ENCODE measurements at places on chromosomes 7 and 10. TPM values are rescaled to one million over a fixed set of nuclear protein-coding genes. Genes with fewer than 3 reads are reported as not detected.

The ZNF316 gene
- 15.2 TPM for total RNA-seq

The FBXO24 gene
- total RNA-seq: 0.30 TPM

The HOXA6 gene
- total RNA-seq: not detected

The GBX1 gene
- not detected for total RNA-seq

The NRAP gene
- total RNA-seq: under 0.01 TPM

The XRCC2 gene
- total RNA-seq: 0.75 TPM

The ERVW-1 gene
- total RNA-seq: not detected

The RAB19 gene
- not detected for total RNA-seq

The DLD gene
- total RNA-seq: 42.0 TPM

The LRRN3 gene
- 0.47 TPM for total RNA-seq

The INHBA gene
- 14.9 TPM for total RNA-seq

The COL1A2 gene
- total RNA-seq: 4,961 TPM

The CPEB3 gene
- total RNA-seq: 0.68 TPM

The CTAGE6 gene
- total RNA-seq: 0.23 TPM

The SEC61A2 gene
- 2.8 TPM for total RNA-seq
